ENCODE measurements at places on chromosomes 7 and 10.
A peak's percentile ranks its signal among the peaks of the same experiment; 100 is the strongest.

GRCh38 chr10:129531195-129531968 lies 64.3 kb downstream of the MGMT start:
- DNase-seq: peak; percentile 45

DNA sequence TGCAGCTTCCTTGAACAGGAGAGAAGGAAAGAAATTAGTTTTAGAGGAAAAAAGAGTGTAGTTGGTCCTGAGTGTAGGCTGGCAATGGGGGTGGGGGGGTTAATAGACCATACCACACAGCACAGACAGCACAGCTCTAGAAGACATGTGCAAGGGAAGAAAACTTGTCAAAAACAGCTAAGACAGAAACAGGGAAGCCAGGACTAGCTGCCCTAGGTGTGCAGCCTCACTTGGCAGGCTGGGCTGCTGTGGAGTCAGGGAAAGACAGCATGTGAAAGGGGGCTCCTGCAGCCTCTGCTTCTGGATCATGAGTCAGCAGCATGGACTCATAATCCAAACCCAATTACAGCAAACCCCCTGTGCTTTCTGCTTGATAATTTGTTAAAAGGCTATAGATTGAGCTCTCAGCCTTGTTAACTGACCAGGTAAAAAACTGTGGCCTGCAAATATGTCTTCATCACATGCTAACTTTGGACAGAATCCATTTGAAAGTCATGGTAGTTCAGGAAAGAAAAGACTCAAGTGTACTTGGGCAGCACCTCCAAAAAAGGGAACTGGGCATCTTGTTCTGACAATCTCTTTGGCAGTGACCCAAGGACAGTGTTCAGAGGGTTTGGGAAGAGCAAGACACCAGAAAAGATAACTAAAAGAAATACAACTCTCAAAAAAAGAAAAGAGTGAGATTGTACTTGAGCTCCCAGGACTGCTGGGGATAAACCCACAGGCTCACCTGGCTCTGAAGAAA lies 142.2 kb upstream of the VWC2 start:
- DNase-seq: no peak

- DNase-seq: no peak
These were observed 22.9 kb downstream of the CDK6 start for GRCh38 chr7:92813390-92814024.

- DNase-seq: no peak
These were observed 121.5 kb upstream of the FZD1 start for GRCh38 chr7:91142743-91143142.

- DNase-seq: peak; percentile 89
These were observed at the start of gene MACROH2A2 for GRCh38 chr10:70052462-70053217. Gene MACROH2A2, plus strand, starts transcription at chr10:70052846. Its CDS starts 22,813 bp downstream, at chr10:70075659.

DNA sequence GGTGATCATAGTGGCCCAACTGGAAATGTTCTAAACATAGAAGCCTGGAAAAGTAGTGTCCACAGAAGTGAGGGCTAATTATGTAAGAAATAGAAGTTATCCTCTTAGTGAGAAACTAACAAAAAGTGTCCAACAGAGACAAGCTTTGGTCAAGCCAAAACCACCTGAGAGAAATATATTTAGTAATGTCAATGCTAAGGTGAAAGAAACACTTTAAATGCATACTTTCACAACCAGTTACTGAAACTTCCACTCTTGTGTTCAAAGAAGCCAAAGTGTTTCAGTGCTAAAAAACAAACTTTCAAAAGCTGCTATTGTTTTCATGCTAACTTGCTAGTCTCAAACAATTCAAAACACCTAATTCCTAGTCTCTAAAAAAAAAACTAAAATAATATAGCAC lies 18.1 kb downstream of the RAB11FIP2 start:
- no peak for DNase-seq

DNA sequence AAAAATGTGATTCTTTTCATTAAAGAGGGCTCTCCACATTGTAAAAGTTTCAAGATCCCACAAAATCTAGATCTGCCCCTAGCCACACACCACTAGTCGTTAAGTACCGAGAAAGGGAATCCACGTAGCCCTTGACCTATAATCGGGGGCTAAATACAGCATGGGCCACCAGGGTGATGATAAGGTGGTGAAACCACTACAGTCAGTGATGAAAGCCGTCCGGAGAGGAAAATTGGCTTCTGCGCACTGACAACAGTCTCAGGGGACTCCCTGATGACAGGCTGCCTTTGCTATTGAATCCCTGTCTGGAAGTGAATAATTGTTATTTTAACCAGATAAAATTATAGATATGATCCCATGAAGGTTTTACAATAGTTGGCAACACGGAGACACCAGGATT lies 4.6 kb downstream of the TECTB start:
- DNase-seq: no peak

- DNase-seq: no peak
These were observed 46.1 kb upstream of the FMC1 start for GRCh38 chr7:139294951-139295575.

DNA sequence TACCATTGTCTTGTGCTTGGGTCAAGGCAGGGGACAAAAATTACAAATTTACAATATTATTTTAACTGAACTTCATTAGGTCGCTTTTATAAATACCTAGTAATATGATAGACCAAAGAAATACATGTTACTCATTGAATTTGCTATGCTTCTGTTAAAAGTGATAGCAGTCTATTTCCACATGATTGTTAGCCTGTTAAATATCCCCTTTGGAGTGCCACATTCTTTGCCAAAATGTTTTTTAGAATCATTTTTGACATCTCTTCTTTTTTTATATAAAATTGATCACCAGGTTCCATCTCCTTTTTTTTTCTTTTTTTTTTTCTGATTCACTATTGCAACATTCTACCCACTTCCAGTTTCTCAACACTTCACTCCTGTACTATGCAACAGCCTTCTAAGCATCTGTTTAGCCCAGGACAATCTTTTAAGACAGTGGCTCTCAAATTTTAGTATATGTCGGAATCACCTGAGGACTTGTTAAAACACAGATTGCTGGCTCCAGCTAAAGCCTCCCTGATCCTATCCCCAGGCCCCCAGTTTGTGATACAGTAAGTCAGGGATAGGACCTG lies 16.4 kb upstream of the NDUFA5 start:
- DNase-seq: no peak

DNA sequence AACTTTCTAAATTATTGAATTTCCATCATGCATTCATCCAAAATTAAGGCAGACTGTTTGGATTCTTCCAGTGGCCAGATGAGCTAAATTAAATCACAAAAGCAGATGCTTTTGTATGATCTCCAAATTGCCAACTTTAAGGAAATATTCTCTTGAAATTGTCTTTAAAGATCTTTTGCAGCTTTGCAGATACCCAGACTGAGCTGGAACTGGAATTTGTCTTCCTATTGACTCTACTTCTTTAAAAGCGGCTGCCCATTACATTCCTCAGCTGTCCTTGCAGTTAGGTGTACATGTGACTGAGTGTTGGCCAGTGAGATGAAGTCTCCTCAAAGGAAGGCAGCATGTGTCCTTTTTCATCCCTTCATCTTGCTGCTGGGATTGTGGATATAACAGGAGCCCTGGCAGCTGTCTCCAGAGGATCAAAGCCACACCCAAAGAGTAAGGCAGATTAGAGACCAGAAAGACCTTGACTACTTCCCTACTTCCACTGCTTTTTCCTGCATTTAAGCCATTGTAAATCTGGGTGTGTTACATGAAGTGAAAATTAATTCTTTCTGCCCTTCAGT lies 8.2 kb upstream of the CFAP69 start:
- no peak for DNase-seq

- no peak for DNase-seq
These were observed 124.5 kb downstream of the TRRAP start for GRCh38 chr7:99002827-99003212.

DNA sequence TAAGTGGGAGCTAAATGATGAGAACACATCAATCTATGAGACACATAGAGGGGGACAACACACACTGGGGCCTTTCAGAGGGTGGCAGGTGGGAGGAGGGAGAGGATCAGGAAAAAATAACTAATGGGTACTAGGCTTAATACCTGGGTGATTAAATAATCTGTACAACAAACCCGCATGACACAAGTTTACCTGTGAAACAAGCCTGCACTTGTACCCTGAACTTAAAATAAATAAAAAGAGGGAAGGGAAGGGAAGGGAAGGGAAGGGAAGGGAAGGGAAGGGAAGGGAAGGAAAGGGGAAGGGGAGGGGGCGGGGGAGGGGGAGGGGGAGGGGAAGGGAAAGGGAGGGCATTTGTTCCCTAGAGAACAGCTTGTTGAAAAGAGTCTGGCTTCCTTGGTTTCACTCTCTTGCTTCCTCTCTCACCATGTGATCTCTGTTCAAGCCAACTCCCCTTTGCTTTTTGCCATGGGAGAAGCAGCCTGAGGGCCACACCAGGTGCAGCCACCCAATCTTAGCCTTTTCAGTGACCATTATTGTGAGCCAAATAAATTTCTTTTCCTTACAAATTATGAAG lies 57.7 kb downstream of the FAM13C start:
- DNase-seq: no peak

- no peak for DNase-seq
These were observed 26.8 kb downstream of the FAM133B start for GRCh38 chr7:92563345-92563744.

- no peak for DNase-seq
These were observed 1233.4 kb downstream of the XPNPEP1 start for GRCh38 chr10:108689891-108690290.

DNA sequence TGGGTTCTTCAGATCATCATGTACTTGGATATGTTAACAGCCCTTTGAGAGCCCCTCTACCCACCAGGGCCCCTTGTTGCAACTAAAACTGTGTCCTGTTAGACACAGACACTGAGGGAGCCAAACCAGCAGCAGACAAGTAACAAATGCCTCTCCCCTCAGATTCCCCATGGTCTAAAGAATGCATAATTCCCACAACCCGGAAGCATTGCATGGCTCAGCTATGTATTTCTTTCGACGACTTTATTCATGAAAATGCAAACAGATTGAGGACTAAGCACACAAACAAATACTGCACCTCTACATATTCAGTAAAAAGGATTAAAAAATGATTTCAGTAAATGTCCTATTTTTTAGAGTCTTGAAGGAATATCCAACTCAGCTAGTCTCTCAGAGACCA lies 70.1 kb upstream of the HECW1 start:
- DNase-seq: no peak

GRCh38 chr10:87942884-87943527 lies 79.6 kb downstream of the PTEN start:
- DNase-seq: no peak

GRCh38 chr7:106417273-106417902 lies 132.6 kb upstream of the NAMPT start:
- no peak for DNase-seq

DNA sequence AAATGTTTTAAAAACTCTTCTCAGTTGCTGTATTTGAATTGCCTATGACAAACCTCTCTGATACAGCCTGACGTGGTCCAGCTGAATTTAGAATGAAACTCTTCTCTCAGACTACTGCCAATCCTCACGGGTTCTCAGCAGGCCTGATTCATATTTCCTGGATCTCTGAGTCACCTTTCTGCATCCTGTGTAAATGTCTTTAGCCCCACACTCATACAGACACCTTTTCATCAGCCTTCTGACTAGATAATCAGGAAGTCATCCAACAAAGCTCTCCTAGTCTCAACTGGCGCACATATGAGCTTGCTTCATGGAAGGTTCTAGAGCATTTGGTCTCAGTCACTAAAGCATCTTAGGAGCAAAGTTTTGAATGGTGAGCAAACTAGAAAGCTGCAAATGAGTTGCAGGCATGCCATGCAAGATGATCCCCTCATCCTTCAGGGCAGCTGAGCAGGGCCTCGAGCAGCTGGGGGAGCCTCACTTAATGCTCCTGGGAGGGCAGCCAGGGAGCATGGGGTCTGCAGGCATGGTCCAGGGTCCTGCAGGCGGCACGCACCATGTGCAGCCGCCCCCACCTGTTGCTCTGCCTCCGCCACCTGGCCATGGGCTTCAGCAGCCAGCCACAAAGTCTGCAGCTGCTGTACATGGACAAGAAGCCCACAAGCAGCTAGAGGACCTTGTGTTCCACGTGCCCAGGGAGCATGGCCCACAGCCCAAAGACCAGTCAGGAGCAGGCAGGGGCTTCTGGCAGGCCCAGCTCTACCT lies 182.8 kb downstream of the ARHGAP12 start:
- no peak for DNase-seq

DNA sequence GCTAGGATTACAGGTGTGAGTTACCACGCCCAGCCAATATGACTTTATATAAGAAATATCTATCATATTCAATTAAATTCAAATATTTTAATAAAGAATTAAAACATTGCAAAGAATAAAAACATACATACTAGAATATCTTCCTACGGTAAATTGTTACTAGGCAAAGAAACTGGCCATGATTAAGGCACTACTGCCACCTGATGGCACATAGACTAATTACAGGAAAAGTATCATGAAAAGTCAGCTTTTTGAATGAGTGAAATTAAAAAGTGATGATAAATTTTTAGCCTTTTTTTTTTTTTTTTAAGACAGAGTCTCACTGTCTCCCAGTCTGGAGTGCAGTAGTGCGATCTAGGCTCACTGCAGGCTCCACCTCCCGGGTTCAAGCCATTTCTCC lies 30.9 kb downstream of the MRPS33 start:
- peak; percentile 3 for DNase-seq

GRCh38 chr10:23457632-23458417 lies 18.9 kb downstream of the OTUD1 start:
- DNase-seq: no peak

DNA sequence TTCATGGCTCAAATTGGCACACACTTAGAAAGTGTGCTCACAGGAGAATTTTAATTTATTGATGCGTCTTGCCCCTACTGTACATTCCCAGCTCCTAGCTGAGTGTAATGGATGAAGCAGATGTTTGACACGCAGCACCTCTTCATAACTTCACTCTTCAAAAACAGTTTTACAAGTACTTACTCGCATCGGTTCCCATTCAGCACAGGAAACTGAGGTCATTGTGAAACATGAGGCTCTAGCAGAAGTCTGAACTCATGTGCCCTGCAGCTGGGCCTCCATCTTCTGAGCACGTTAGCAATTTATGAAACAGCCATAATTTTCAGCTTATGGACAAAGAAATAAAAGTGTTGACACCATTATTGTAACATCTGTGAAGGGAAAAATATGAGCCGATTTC lies 558.9 kb upstream of the MGMT start:
- no peak for DNase-seq

DNA sequence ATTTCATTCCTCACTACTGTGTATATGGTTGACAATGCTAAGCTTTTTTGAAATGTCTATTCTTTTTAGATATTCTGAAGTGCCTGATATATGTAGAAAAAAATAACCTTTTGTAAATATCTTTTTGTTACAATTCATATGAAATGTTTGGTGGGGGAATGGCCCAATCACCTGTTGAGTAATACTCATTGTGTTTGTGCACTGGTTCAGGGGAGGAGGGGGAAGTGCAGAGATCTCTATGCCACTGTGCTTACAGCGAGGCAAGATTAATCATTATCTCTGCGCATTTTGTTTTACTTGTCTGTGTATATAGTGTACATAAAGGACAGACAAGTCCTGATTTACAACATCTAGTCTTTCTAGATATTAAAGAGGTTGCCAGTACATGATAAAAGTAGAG lies 25.2 kb downstream of the NUP42 start:
- no peak for DNase-seq
